ENCODE measurements at places on chromosomes 7 and 10. TPM values are rescaled to one million over a fixed set of nuclear protein-coding genes. Genes with fewer than 3 reads are reported as not detected.

The EPHA1 gene
- polyA plus RNA-seq: not detected

The SEMA3A gene
- 12.2 TPM for polyA plus RNA-seq

The ACHE gene
- 0.05 TPM for polyA plus RNA-seq

The ZNF680 gene
- 1.2 TPM for polyA plus RNA-seq

DNA sequence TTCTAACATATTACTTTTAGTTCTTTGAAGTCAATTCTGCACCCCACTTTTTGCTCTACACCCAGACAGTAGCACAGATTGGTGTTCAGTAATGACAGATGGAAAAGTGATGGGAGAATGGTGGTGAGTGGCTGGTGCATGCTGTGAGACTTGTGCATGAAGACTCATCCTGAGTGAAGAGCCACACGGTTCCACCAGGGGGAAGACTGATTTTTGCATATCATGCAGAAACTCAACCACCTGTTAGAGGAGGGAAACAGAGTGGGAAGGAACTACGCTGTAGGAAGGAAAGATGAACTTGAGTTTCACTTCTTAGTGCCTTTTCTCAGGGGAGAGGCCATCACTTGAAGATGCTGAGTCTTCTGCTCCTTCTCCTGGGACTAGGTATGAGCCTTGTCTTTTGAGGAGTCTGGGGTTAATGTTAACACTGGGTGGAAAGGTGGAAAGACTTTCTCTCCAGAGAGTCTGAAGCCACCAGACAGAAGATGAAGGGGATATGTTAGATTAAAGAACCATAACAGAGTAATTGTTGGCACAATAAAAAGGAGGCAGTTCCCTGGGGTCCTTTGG, 9.3 kb upstream of the PRSS1 start:
- DNase-seq: no peak

DNA sequence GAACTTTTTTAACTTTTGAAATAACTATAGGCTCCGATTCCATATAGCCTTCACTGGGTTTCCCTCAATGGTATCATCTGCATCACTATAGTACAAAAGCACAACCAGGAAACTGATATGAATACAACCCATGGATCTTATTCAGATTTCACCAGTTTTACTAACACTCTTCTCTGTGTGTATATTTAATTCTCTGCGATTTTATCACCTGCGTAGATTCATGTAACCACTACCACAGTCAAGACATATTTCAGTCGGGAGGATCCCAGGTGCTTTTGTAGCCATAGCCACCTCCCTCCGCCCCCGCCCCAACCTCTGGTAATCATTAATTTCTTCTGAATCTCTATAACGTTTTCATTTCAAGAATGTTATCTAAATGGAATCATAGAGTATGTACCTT, 82.8 kb upstream of the C7orf33 start:
- no peak for DNase-seq

The NKX2-3 gene
- polyA plus RNA-seq: not detected

DNA sequence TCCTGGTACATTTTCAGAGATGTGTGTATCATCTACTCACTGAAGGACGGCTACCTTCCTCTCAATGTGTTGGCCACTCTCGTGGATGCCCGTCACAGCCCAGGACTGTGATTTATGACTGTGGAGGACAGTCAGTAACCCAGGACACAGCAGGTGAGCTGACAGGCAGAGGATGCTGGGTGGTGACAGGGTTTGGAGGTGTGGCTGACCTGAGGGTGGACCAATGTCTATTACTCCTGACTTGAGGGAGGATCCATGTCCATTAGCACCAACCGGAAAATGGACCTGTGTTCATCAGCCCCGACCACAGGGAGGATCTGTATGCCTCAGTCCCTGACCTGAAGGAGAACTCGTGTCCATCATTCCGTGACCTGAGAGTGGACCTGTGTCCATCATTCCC, 96.1 kb downstream of the ADCY1 start:
- DNase-seq: no peak

The OR13A1 gene
- not detected for polyA plus RNA-seq
